ENCODE measurements at places on chromosomes 3 and 15. TPM values are rescaled to one million over a fixed set of nuclear protein-coding genes. Genes with fewer than 3 reads are reported as not detected.

Gene SH2D7
- total RNA-seq = not detected

Gene CGNL1
- total RNA-seq = 3.9 TPM

Gene MUC20
- total RNA-seq = 11.0 TPM

Gene AMIGO3
- total RNA-seq = not detected

Gene NANOGP8
- total RNA-seq = 1.2 TPM

Gene CRABP1
- total RNA-seq = 2.1 TPM

Gene FETUB
- total RNA-seq = not detected

Gene ARHGAP11A
- 1.6 TPM for total RNA-seq

Gene CCR2
- total RNA-seq = 1.1 TPM

Gene PRR20G
- not detected for total RNA-seq

Gene CNTN3
- total RNA-seq = 3.3 TPM

Gene ALDH1A2
- 1.9 TPM for total RNA-seq

Gene IL17RD
- total RNA-seq = 22.3 TPM

Gene FAM219B
- total RNA-seq = 50.5 TPM

Gene LIPH
- total RNA-seq = 0.36 TPM

GRCh38 chr15:75019916-75020315, 3.5 kb upstream of the PPCDC start:
- DNase-seq = no peak

DNA sequence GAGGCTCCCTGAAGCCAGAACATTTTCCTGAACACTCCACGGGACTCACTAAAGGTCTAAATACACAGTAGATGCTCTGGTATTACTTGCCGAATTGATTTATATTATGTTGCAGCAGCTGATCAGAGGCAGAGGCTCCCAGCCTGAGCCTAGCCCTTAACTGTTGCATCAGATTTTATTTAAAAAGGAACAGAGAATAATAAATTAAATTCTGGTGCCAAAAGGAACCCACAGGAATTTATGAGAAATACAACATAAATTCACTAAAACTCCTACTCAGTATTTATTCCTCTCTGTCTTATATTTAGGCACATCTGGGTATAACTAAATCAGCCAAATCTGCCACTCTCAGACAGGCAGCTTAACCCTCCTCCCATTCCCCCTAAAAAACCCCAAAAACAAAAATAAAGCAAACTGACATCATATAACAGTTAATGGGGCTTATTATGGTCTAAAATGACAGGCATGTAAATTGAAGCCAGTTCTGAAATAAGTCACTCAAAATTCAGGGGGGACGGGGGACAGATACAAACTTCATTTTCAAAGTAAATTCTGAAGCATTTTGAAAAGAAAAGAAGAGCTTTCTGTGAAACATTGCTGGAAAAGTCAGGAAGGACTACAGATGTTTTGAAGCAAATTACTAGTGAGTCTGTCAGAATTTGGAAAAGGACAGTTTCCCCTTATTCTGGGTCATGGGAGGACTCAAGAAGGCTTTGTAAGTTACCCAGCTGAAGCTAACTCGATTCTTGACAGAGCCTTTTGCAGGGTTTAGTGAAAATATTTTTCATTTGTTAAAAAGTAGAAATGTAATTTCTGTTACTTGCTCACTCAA, 53.8 kb upstream of the CORO2B start:
- no peak for DNase-seq

DNA sequence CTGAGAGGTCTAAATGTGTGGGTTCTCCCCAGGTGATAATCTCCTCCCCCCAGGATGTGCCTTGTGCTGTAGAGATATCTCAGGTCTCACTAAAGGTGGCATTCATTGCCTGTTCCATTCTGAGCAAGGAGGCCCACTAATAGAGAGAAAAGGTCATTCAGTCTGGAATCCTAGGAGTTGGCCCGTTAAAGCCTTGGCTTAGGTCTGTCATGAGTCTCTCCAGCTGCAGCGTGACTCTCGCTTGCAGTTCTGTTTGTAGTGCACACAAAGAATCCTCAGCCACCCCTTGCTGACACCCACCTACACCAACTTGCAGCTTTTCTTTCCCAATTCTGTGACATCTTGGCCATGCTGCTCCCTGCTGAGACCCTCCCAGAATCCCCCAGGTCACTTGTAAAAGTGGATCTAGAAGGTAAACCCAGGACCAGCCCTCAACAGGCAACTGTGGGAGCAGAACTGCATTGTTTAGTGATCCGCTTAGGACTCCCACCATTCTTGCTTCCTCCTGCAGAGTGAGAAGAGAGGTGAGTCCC, 17.7 kb downstream of the MAGEF1 start:
- no peak for DNase-seq

GRCh38 chr15:90885432-90886290, 1.4 kb downstream of the FES start:
- DNase-seq = peak; percentile 89

GRCh38 chr3:37053753-37054152, 60.4 kb downstream of the MLH1 start:
- DNase-seq = no peak

- DNase-seq = no peak
Observed at GRCh38 chr3:17231537-17232261, 346.9 kb downstream of the PLCL2 start.

DNA sequence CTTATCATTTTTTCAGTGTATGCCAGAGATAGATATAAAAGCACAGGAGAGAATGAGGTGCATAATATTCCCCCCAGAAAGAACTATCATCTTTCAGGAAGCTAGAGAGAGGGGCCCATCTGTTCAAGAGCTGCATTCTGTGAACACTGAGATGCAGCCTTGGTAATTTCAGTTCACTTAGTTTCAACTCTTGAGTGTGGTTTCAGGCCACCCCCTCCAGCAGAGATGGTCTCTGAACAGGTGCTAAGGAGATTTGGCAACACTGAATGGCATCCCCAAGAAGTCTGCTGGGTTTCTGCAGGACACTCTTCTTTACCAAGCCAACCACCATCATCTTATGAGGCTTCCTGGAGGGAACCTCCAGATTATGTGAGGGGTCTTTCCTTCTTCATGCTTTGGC, 30.4 kb upstream of the LIMD1 start:
- DNase-seq = peak; percentile 27

GRCh38 chr3:180804916-180805315, 107.6 kb upstream of the FXR1 start:
- DNase-seq = no peak

GRCh38 chr15:91380114-91380513, 280.1 kb downstream of the SV2B start:
- no peak for DNase-seq

DNA sequence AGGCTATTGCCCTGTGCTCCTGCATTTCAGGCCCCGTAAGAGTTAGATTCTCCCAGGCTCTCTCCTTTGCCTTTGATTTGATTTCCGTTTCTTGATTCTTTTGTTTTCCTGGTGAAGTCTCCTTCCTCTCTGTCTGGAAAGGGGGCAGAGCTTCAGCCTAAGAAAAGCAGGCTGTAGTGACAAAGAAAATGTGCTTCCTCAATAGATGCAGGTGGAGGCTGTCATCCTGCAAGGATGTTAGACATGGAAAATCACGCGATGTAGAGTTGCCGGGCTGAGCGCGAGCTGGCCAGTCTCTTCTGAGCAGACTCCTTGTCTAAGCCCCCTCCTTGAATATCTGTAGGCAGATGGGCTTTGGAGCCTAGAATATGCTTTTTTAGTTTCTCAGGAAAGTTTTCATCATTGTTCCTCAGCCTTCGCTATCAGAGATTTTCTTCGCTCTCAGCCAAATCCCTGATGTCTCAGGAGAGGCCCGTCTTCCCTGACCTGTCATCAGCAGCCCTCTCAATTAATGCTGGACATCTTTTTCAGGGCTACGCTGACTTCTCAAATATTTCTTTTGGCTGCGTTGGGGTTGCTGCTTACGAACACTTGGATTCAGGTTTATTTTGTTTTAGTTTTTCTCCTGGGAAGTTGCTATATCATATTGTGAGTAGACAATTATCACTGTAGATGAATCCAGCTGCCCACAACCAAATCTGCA, 163.6 kb downstream of the ITPR1 start:
- no peak for DNase-seq

GRCh38 chr3:135633078-135633477, 332.4 kb upstream of the PPP2R3A start:
- DNase-seq = no peak

DNA sequence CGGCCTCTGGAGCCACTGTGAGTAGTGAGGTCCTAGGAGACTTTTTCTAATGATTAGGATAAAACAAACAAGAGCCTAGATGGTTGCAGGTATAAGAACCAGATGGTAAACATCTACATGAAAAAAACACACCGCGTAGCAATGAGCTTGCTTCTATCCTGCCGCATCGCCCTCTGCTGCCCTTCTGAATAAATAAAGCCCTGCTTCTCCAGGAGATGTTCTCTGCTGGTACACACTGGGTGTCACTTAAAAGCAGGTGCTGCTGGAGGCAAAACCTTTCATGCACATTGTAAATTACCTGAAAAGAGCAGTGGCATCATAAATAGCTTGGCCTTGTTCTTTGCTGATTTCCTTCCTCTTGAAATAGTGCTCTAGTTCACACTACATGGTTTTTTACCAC, 164.4 kb upstream of the TOPAZ1 start:
- no peak for DNase-seq

DNA sequence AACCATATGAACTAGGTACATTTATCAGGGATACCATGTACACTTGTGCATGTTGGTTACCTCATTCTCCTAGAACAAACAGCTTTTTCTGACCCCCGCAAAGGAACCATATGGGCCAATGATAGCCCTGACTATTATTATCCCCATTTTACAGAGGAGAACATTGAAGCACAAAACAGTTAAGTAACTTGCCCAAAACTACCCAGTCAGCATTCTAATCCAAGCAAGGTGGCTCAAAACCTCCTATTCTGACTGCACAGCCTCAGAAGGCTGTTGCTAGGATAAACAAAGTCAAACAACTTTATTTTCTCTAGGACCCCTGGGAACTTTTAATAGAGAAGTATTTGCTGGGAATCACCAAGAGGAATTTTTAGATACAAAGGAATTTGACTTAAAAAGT, 36.7 kb downstream of the CFAP44 start:
- DNase-seq = no peak

DNA sequence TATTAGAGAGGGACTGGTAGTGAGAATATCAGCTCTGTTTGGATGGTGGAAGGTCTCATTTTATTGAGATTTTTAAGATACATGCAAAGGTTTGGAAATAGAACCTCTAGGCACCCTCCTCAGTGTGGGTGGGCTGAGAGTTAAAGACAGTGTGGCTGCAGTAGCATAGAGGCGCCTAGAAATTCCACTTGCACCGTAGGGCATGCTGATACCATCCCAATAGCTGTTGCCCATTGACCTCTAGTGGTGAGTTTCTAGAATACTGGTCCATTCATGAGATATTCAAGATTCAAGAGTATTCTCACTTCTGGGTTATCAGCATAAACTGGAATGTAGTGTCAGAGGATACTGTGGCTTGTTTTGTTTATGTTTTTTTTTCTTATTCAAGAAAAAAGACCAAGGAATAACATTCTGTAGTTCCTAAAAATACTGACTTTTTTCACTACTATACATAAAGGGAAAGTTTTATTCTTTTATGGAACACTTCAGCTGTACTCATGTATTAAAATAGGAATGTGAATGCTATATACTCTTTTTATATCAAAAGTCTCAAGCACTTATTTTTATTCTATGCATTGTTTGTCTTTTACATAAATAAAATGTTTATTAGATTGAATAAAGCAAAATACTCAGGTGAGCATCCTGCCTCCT, 87.2 kb downstream of the TGFBR2 start:
- peak; percentile 72 for DNase-seq

- no peak for DNase-seq
Observed at GRCh38 chr15:101497484-101498034, 8.1 kb upstream of the PCSK6 start.

DNA sequence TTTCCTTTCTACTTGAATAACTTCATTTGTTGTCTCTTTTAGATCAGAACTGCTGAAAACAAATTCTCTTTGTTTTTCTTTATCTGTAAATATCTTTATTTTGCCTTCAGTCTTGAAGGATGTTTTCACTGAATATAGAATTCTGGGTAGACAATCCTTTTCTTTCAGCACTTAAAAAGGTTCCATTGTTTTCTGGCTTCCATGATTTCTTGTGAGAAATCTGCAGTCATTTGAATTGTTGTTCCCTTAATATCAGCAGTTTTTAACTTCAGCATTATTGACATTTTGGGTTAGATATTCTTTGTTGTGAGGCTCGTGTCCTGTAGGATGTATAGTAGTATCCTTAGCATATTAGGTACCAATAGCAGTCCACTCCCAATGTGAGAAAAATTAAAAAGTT, 65.8 kb downstream of the SV2B start:
- no peak for DNase-seq

DNA sequence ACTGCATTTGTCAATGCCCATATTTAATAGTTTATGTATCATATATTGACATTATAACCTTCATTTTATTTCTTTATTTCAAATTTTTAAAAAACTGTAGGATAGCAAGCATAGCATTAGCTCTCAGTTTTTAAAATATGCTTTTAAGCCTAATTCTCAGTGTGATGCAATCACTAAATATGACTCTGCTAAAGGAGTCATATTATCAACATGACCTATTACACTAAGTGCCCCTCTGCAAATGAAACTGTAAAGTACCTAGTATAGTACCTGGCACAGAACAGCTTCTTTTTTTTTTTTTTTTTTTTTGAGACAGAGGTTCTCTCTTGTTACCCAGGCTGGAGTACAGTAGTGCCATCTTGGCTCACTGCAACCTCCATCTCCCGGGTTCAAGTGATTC, 179.4 kb upstream of the CGNL1 start:
- no peak for DNase-seq

- DNase-seq = no peak
Observed at GRCh38 chr3:40975711-40976121, 223.6 kb upstream of the CTNNB1 start.

DNA sequence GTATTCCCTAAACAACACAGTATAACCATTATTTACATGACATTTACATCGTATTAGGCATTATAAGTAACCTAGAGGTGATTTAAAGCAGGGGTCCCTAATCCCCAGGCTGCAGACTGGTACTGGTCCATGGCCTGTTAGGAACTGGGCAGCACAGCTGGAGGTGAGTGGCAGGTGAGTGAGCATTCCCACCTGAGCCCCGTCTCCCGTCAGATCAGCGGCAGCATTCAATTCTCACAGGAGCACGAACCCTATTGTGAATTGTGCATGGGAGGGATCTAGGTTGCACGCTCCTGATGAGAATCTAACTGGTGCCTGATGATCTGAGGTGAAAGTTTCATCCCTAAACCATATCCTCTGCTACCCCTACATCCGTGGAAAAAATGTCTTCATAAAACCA, 138.2 kb downstream of the ATP10A start:
- peak; percentile 47 for DNase-seq

Data from sigmoid colon (tissue), 7 donors.